ENCODE measurements at places on chromosomes 11 and 22. TPM values are rescaled to one million over a fixed set of nuclear protein-coding genes. Genes with fewer than 3 reads are reported as not detected.

- H3K4me1 ChIP-seq = peaks cover 11% of the 10 kb centered on the region
- no peak for DNase-seq
Observed at GRCh38 chr11:95999711-96000406, 76.0 kb upstream of the MTMR2 start.

GRCh38 chr22:35961480-35962295 is 66.9 kb downstream of the RBFOX2 start:
- H3K4me3 ChIP-seq = no peak overlapping the region
- H3K27me3 ChIP-seq = peaks cover 2% of the 10 kb centered on the region
- no peaks in the 10 kb centered on the region for H3K4me1 ChIP-seq
- H3K36me3 ChIP-seq = no peaks in the 10 kb centered on the region

DNA sequence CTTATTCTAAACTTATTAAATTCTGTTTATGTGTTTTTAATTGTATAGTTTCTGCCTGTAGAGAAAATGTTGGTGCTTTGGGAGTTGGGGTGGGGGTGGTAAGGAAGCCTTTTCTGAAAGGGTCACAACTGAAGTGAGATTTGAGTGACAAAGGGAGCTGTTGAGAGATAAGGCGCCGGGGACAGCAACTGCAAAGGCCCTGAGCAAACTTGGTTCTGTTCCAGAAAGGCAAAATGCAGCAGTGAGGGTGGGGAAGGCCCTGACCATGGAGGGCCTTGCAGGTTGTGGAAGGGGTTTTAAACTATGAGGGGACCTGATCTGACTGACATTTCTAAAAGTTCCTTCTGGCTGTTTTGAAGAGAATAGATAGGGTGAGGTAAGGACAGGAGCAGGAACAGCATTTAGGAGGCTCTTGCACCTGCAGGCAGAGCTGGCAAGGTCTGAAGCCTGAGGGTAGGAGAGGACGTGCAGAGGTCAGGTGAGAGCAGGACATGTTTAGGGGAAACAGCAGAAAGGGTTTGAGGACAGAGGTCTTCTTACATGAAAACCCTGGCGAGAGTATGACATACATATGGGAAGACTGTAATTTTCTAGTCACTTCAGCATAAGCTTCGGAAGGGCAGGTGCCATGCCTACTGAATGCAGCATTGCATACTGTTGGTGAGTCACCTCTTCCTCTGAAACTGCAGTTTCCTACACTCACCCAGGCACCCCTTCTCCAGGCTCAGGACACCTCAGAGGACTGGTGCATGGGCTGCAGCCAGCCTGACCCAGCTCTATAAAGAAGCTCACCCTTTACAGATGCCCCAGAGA is 190.7 kb downstream of the SNX19 start:
- H3K4me3 ChIP-seq = no peak overlapping the region
- peaks cover 2% of the 10 kb centered on the region for H3K27me3 ChIP-seq
- no peak overlapping the region for H3K27ac ChIP-seq
- H3K4me1 ChIP-seq = no peaks in the 10 kb centered on the region
- no peaks in the 10 kb centered on the region for H3K36me3 ChIP-seq

GRCh38 chr11:133563505-133564025 is 31.3 kb upstream of the OPCML start:
- H3K4me3 ChIP-seq = no peak overlapping the region
- H3K27ac ChIP-seq = no peak overlapping the region
- no peak for DNase-seq
- no peaks in the 10 kb centered on the region for H3K4me1 ChIP-seq

GRCh38 chr22:29011240-29012100 is 50.2 kb downstream of the C22orf31 start:
- H3K27ac ChIP-seq = no peak overlapping the region
- peaks cover 7% of the 10 kb centered on the region for H3K27me3 ChIP-seq
- no peak overlapping the region for H3K4me3 ChIP-seq
- DNase-seq = no peak
- H3K4me1 ChIP-seq = peaks cover 6% of the 10 kb centered on the region

DNA sequence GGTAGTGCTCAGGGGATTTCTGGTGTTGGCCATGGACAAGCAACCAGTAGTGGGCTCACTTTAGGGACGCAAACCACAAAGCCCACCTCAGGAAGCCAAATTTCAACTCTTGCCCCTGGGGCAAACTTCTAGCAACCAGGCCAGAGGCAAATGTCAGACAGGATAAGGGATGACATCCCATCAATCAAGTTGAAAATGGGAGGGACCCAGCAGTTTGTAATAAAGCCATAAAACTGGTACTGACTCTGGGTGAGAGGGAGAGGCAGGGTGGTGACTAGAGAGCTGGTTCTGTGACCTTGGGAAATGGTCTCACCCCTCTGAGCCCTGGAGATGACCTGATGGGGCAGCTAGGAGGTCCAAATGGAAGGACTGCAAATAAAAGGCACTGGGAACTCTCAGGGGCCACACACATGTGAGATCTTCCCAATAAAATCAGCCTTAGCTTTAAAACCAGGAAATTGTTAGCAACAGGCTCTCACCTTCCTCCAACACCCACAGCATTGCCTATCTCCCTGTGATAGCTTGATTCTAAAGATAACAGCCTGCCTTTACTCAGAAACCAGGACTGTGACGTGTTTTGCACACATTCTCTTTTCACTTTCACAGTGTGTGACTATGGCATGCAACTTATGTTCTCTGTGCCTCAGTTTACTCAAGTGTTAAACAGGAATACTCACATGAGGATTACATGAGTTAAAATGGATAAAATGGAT is 6.4 kb upstream of the TBC1D10A start:
- H3K36me3 ChIP-seq = peaks cover 61% of the 10 kb centered on the region
- peaks cover 33% of the 10 kb centered on the region for H3K4me1 ChIP-seq
- H3K4me3 ChIP-seq = no peak overlapping the region
- DNase-seq = no peak
- H3K27ac ChIP-seq = peak overlapping the region; percentile 78
- no peaks in the 10 kb centered on the region for H3K27me3 ChIP-seq

DNA sequence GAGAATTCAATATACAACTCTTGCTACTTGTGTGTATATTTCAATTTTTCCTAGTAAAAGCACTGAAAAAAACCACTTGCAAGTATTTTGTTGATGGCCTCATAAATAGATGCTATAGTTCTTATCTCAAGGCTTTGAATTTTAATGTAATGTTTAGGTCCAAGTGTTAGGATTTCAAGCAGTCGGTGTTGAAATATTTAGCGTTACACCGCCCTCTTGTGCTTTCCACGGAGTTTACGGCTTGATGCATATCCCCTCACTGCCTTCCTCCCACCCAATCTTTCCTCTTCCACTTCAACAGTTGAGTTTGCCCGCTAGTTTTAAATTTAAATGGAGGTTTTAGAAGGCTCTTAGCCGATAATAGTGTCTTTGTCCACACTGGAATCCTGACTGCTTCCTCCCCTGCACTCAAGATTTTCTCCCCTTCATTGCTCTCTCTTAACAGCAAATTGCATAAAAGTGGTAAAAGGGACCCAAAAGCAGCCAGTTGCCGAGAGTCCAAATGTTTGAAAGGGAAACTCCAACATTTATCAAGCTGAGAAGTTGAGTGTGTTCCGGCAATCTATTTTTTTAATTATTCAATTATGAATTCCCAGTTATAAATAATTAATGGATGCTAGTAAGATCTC is 25.9 kb upstream of the HTATIP2 start:
- H3K4me3 ChIP-seq = no peak overlapping the region
- H3K4me1 ChIP-seq = no peaks in the 10 kb centered on the region
- H3K27me3 ChIP-seq = peaks cover 48% of the 10 kb centered on the region
- H3K36me3 ChIP-seq = no peaks in the 10 kb centered on the region

- no peak for DNase-seq
- H3K27me3 ChIP-seq = peaks cover 6% of the 10 kb centered on the region
- no peaks in the 10 kb centered on the region for H3K36me3 ChIP-seq
- H3K4me1 ChIP-seq = no peaks in the 10 kb centered on the region
- no peak overlapping the region for H3K4me3 ChIP-seq
Observed at GRCh38 chr11:19672586-19673206, 39.9 kb upstream of the NAV2 start.

GRCh38 chr22:21445437-21446127 is 21.6 kb upstream of the TMEM191C start:
- no peak overlapping the region for H3K27ac ChIP-seq
- no peak for DNase-seq
- no peaks in the 10 kb centered on the region for H3K27me3 ChIP-seq
- H3K4me1 ChIP-seq = no peaks in the 10 kb centered on the region
- H3K36me3 ChIP-seq = peaks cover 2% of the 10 kb centered on the region

GRCh38 chr11:19827399-19828135 is 114.9 kb downstream of the NAV2 start:
- H3K4me3 ChIP-seq = no peak overlapping the region
- H3K27ac ChIP-seq = peak overlapping the region; percentile 43
- no peak for DNase-seq
- no peaks in the 10 kb centered on the region for H3K4me1 ChIP-seq
- no peaks in the 10 kb centered on the region for H3K36me3 ChIP-seq

- peak overlapping the region; percentile 91 for H3K4me3 ChIP-seq
- peaks cover 35% of the 10 kb centered on the region for H3K36me3 ChIP-seq
- peaks cover 35% of the 10 kb centered on the region for H3K4me1 ChIP-seq
- no peak for DNase-seq
- H3K27ac ChIP-seq = peak overlapping the region; percentile 93
Observed at GRCh38 chr22:49962751-49963646, 2.4 kb downstream of the PIM3 start.

GRCh38 chr22:46941968-46942798 is 179.7 kb downstream of the TBC1D22A start:
- peaks cover 2% of the 10 kb centered on the region for H3K36me3 ChIP-seq
- no peaks in the 10 kb centered on the region for H3K4me1 ChIP-seq
- H3K27me3 ChIP-seq = no peaks in the 10 kb centered on the region
- H3K4me3 ChIP-seq = no peak overlapping the region
- DNase-seq = no peak

GRCh38 chr11:95378111-95378510 is 147.1 kb upstream of the SESN3 start:
- no peak overlapping the region for H3K4me3 ChIP-seq
- H3K27ac ChIP-seq = no peak overlapping the region
- H3K36me3 ChIP-seq = no peaks in the 10 kb centered on the region
- peaks cover 9% of the 10 kb centered on the region for H3K4me1 ChIP-seq
- no peaks in the 10 kb centered on the region for H3K27me3 ChIP-seq
- no peak for DNase-seq

GRCh38 chr22:48545987-48546386 is 1281.7 kb downstream of the BRD1 start:
- no peaks in the 10 kb centered on the region for H3K36me3 ChIP-seq
- no peaks in the 10 kb centered on the region for H3K4me1 ChIP-seq

DNA sequence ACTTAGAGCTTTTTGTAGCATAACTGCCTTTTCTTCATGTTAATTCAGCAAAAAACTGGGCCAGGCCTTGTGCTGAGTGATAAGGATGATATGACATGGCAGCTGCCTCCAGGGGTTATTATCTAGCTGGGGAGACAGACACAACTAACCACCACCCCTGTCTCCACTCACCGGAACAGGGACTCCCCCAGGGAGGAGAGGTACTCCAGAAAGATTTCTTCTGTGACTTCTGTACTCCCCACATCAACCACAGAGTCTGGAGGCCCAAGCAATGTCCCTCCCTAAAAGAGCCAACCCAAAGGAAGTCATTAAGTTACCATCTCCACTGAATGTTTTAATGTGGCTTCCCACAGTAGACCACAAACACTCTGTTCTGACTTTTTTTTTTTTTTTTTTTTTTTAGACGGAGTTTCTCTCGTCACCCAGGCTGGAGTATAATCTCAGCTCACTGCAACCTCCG is 14.3 kb upstream of the PMM1 start:
- no peak overlapping the region for H3K4me3 ChIP-seq
- DNase-seq = peak; percentile 78
- H3K27ac ChIP-seq = no peak overlapping the region
- H3K27me3 ChIP-seq = no peaks in the 10 kb centered on the region

- H3K4me1 ChIP-seq = peaks cover 69% of the 10 kb centered on the region
- H3K4me3 ChIP-seq = no peak overlapping the region
- peak overlapping the region; percentile 96 for H3K27ac ChIP-seq
Observed at GRCh38 chr11:128527046-128527445, 60.3 kb downstream of the ETS1 start.

DNA sequence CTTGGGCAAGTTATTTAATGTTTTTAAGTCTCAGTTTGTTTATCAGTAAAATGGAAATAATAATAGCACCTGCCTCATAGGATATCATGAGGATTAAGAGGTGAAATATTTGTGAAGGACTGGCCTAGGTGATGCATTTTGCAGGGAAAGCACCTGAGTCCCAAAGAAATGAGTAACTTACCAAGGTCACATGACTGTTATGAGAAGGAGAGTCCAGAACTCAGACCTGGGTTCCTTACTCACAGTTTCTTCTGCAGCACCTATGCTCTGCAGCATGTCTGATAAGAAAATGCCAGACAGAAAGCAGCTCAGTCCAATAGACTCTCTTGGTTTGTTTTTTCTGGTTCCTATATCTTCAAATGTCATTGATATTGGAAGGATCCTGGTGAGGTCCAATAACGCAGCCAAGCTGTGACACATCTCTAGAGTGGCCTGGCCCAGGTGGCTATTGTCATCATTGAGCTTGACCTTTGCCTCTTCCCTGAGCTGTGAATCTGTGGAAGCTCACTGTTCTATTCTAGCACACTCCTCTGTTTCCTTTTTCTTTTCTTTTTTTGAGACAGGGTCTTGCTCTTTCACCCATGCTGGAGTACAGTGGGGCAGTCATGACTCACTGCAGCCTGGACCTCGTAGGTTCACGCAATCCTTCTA is 174.7 kb upstream of the NAV2 start:
- DNase-seq = no peak
- peaks cover 7% of the 10 kb centered on the region for H3K27me3 ChIP-seq
- no peaks in the 10 kb centered on the region for H3K4me1 ChIP-seq
- no peaks in the 10 kb centered on the region for H3K36me3 ChIP-seq
- H3K27ac ChIP-seq = no peak overlapping the region

DNA sequence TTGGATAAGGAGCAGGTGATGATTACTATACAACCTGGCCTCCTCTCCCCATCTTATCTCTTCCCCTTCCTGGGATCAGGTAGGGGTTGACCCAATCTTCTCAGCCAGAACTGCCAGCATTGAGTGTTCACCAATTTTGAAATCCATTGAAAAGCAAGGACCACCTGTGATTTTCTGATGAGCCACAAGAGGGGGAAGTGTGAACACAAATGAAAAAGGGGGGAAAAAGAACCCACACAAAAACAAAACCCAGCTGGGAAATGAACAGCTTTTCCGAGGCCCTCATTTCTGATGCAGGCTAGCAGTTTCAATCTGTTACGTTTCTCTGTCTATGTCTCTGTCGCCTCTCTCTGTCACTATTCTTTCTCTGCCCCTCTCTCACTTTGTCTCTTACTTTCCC is 161.9 kb downstream of the INSC start:
- H3K27me3 ChIP-seq = peaks cover 11% of the 10 kb centered on the region
- H3K4me3 ChIP-seq = no peak overlapping the region
- no peak overlapping the region for H3K27ac ChIP-seq
- no peaks in the 10 kb centered on the region for H3K36me3 ChIP-seq
- no peak for DNase-seq
- no peaks in the 10 kb centered on the region for H3K4me1 ChIP-seq

Gene ZNF280A
- total RNA-seq = not detected

Gene NRXN2
- 0.24 TPM for total RNA-seq

Gene ZNF215
- 0.99 TPM for total RNA-seq

Gene ZDHHC24
- 13.4 TPM for total RNA-seq

Gene MYBPC3
- not detected for total RNA-seq

Gene MMP13
- total RNA-seq = not detected

Gene POTEH
- not detected for total RNA-seq

Gene KCNC1
- not detected for total RNA-seq

Gene CREB3L1
- total RNA-seq = 0.12 TPM

Gene RFPL1
- not detected for total RNA-seq

Gene OLFML1
- total RNA-seq = not detected

Gene APOBEC3F
- total RNA-seq = 12.3 TPM
